ENCODE measurements at places on chromosomes 3 and 15. TPM values are rescaled to one million over a fixed set of nuclear protein-coding genes. Genes with fewer than 3 reads are reported as not detected.

The CHRM5 gene
- not detected for total RNA-seq

The OR5K4 gene
- not detected for total RNA-seq

The FEZF2 gene
- total RNA-seq: not detected

The DPPA4 gene
- not detected for total RNA-seq

The FHIT gene
- total RNA-seq: 8.7 TPM

The ACTC1 gene
- not detected for total RNA-seq

DNA sequence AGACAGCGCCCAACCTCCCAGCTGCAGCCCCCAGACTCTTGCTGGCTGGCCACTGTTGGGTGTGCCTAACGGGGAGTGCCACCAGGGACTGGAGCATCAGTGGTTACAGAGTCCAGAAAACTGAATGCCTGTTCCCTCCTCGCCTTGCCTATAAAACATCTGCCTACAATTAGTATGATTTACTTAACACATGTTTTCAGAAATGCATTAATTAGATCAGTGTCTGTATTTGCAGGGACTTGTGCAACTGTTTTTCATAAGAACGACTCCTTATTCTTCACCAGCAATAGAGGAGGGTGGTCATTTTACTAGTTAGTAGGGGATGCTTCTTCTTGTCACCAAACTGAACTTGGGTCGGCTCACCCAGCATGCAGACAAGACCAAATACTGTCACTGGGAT is 248.7 kb downstream of the GABRG3 start:
- DNase-seq: no peak

GRCh38 chr3:8651418-8652323 is 7.1 kb upstream of the SSUH2 start:
- DNase-seq: no peak

DNA sequence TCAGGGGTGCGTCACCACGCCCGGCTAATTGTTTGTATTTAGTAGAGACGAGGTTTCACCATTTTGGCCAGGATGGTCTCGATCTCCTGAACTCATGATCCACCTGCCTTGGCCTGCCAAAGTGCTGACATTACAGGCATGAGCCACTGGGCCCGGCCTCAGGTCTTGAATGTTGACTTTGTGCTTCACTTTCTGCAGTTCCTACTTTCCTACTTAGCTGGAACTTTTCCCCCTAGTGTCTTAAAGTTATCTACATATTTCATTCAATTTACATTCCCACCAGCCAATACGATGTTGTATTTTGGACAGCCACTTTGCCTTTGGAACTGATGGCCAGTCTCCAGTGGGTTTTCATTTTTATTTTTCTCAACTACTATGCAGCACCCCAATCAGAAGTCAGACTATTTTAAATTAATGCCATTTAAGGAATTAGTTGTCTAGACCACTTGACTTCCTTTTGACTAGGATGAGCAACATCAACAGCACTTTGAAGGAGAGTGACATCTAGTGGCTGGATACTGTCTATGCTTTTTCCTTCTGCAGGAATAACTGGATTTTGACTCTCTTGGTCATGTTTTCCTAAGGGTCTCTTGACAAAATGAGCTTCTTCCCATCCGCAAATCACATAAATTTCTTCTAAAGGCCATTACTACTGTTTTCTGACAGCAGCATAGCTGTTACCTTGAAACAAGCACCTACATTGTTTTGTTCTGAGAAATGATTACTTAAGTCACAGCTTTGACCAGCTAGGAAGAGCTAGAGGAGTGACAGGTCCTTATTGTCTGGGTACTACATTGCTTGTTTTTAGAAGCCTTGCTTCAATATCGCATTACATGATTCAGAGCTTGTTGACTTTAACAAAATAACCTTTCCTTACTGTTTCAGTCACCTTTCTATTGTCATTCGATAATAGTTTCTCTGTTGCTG is 140.2 kb downstream of the ITPR1 start:
- DNase-seq: no peak

GRCh38 chr3:99674086-99674789 is 35.8 kb downstream of the COL8A1 start:
- DNase-seq: no peak

DNA sequence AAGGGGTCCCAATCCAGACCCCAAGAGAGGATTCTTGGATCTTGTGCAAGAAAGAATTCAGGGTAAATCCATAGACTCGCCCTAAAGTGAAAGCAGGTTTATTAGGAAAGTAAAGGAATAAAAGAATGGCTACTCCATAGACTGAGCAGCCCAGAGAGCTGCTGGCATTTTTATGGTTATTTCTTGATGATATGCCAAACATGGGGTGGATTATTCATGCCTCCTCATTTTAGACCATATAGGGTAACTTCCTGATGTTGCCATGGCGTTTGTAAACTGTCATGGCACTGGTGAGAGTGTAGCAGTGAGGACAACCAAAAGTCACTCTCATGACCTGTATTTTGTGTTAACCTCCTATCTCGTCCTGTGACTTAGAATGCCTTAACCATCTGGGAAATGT is 142.2 kb downstream of the DOCK3 start:
- DNase-seq: no peak

DNA sequence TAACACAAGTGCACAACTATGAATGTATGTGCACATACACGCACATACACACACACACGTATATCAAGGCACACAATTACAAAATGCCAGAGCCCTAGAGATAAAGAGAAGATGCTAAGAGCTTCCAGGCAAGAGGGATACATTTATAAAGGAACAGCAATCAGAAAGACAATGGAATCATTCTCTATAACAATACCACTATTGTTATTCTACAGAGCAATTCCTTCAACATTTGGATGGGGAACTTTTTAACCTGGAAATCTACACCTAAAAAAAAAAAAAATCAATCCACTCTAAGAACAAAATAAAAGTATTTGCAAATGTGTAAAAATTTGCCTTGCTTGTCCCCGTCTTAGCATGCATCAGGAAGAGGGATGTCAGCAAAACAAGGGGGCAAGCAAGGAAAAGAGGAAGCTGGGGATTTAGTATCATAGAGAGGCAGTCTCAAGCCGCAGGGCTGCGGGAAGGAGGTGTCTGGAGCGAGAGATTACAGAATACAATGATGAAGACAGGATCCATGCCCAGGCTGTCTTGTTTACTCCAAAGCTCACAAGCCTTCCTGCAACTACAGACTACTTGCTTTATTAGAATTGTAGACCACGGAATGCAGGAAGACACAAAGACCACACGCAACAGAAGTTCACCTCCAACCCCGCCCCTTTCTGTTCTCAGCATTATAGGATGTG is 220.2 kb downstream of the NTRK3 start:
- no peak for DNase-seq

DNA sequence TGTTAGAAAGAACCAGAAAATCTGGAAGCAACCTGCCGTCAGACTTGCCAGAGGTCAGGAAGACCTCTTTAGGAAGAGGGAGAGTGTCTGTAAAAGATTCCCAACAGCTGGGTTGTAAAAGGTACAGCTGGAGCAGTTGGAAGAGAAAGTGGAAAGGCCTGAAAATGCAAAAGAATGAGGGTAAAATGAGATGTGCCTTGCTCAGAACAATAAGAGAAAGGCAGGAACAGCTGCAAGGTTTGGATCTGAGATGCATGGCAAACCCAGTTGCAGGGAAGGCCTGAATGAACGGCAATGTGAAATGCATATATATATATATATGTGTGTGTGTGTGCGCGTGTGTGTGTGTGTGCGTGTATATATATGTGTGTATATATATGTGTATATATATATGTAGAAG is 88.1 kb downstream of the ZIC1 start:
- no peak for DNase-seq

GRCh38 chr3:194527726-194528125 is 40.9 kb upstream of the ATP13A3 start:
- no peak for DNase-seq

- DNase-seq: peak; percentile 71
These were observed at the start of gene ZDHHC23 for GRCh38 chr3:113947372-113948014. Gene ZDHHC23, plus strand, starts transcription at chr3:113948013. Its CDS starts 790 bp downstream, at chr3:113948803.

- no peak for DNase-seq
These were observed 10.3 kb upstream of the NRROS start for GRCh38 chr3:196629228-196629627.
